Activated CD8-positive, alpha-beta memory T cell treated with anti-CD3 and anti-CD28 coated beads for 1 hour (primary cell): ENCODE measurements at places on chromosomes 1 and 21.

- DNase-seq = no peak
Measured at GRCh38 chr21:46021978-46022544, 40.5 kb downstream of the COL6A1 start.

DNA sequence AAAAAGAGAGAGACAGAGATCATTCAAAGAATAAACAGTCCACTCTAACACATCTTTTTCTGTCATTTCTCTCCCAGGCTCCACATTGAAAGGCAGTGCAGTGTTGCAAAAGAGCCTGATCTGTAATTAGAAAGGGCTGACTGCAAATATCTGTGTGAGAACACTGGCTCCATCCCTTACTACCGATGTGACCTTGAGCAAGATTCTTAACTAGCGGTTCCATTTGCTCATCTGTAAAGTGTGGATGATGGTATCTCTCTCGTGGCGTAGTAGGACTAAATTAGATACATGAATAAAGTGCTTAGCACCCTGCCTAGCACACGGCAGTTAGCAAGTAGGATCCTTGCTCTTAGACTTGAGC is 26.9 kb upstream of the SLC44A3 start:
- no peak for DNase-seq

- DNase-seq = peak; percentile 49
Measured at GRCh38 chr1:147640553-147641165, 29.7 kb downstream of the ACP6 start.

DNA sequence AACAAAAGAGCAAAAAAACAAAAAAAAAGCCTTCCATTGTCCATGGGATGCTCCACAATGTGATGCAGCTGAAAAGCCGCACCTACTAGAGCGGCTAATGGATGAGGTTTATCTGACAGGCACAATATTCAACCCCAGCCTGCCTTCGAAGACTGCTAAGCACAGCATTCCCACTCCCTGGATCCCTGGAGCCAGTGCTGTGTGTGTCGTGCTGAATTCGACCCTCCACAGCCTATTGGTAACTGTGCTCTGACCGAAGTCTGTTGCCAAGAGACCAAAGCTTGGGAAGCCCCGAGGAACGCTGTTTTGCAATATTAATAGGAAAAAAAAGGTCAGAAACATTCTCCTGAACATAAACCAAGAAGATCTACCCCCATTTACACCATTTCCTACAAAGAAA is 57.2 kb upstream of the PUM1 start:
- no peak for DNase-seq

- no peak for DNase-seq
Measured at GRCh38 chr1:212901290-212901689, 43.2 kb downstream of the FLVCR1 start.

GRCh38 chr1:77824079-77824478 is 44.6 kb downstream of the MIGA1 start:
- no peak for DNase-seq

GRCh38 chr1:18951818-18952391 is 4.6 kb downstream of the IFFO2 start:
- no peak for DNase-seq

DNA sequence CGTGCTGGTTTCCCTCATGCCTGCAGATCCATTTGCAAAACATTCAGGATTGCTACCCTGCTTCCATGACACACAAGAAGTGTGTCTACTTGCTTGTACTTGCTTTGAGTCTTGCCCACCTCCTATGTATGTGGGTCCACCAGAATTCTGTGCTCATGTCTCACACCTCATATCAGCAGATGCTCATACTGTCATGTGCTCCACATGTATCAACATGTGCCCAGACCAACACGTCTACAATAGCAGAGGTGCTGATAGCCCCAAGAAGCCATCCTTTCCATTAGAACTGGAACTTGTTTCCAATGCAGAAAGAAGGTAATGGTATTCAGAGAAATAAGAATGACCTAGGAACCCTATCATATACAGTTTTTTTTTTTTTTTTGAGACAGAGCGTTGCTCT is 27.9 kb upstream of the MYOC start:
- no peak for DNase-seq

- no peak for DNase-seq
Measured at GRCh38 chr1:200921571-200922110, 26.9 kb downstream of the INAVA start.

GRCh38 chr1:227947386-227947675 is 401 bp downstream of the WNT9A start:
- DNase-seq = no peak

DNA sequence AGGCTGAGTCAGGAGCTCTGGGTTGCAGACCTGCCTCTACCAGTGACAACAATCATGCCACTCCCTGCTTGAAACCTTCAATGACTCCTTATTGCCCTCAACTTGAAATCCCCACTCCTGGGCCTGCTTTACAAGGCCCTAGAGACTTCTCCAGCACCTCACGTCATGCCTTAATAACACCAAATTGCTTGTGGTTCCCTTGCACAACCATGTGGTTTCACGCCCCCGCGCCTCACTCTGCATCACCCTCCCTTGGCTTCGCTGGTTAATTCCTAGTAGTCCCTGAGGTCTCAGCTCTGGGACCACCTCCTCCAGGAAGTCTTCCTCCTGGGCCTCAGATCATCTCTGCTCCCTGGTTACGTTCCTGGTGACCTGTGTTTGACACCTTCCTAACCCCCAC is 33.0 kb downstream of the EPHA2 start:
- no peak for DNase-seq

DNA sequence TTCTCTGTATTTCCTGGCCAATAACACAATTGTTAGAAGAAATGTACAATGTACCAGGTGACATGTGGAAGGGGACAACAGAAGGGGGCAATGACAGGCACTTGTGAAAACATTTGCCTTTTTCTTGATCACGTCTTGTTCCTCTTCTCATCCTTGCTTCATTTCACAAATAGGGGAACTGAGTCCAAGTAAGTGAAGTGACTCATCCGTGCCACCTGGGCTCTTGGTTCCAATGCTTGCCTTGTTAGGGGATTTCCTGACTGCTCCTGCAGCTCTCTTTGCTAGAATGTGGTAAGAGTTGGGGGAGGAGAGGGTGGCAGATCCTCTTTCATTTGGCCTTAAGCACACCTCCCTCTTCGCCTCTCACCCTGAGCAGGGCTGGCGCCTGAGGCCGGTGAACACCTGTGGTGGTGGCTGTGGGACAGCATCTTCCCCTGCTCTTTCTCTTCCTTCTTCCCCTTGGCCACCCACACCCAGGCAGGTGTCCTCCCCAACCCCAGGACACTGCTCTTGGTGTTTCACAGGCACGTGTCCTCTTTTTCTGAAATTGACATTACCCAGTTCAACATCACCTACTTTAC is 2.2 kb upstream of the RHEX start:
- peak; percentile 5 for DNase-seq

GRCh38 chr1:75785320-75785982 is 605 bp upstream of the RABGGTB start:
- no peak for DNase-seq

DNA sequence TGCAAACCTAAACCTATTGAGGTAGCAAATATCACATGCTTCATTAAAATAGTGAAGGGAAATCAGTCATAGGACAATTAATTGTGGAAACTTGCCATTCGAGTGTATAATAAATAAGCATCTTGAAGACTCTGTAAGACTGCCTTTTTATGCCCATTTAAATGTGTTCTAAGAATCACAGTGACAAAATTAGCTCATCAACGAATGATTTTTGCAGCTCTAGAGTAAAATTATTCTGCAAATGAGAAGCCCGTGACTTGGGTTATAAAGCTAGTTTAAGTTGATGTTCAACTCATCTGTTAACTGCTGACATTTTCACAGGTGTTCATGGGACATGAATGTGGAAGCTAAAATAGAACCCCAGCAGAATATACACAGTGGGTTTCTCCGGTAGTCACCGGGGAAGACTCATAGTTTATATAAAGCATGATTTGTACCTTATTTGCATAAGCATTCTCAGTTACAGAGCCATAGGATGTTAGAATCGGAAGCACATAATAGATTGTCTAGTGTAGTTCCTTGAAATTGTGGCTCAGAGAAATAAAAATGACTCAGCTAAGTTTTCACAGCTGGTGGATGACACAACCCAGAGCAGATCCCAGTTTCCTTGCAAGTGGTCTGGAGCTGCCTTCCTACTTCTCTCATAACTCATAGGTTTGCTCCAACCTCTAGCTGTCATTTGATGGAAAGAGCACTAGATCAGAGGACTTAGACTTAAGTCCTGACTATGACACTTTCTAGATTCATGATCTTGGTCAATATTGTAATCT is 107.3 kb downstream of the UCHL5 start:
- no peak for DNase-seq

GRCh38 chr1:90512441-90512840 is 204.7 kb downstream of the BARHL2 start:
- no peak for DNase-seq

DNA sequence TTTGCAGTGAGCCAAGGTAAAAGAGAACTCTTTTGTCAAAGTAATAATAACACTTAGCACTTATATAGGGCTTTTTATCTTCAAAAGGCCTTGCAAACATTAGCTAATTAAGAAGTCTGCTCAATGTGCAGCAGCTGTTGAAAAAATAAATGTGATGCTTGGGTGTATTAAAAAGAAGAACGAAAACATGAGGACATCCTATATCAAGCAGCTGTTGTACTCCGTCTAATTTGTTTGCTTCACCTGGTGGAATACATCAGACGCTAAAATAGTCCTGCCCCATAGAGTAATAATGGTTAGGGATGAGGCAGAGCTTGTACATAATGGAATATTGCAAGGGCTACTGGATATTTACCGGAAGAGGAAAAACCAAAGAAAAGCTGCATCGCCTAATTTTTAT is 299.5 kb downstream of the ST6GALNAC3 start:
- DNase-seq = no peak

GRCh38 chr1:113307771-113308445 is 82.4 kb upstream of the MAGI3 start:
- DNase-seq = no peak

DNA sequence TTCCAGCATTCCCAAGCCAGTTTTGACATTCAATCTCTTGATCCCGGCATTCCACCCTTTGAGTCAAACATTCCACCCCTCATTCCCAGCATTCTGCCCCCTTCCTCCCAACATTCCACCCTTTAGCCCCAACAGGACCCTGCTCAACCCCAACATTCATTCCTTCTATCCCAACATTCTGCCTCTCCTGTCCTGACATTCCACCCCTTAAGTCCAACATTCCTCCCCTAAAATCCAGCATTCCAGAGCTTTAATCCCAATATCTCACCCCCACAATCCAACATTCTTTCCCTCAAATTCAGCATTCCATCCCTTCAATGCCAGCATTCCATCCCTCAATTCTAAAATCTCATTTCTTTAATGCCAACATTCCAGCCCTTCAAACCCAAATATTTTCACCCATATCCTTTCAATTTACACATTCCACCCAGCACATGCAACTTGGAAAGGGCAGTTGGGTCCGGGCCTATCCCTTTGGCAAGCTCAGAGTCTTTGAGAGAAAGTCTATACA is 22.9 kb downstream of the DDX20 start:
- no peak for DNase-seq

GRCh38 chr1:38991638-38992411 is 749 bp downstream of the AKIRIN1 start:
- DNase-seq = no peak

DNA sequence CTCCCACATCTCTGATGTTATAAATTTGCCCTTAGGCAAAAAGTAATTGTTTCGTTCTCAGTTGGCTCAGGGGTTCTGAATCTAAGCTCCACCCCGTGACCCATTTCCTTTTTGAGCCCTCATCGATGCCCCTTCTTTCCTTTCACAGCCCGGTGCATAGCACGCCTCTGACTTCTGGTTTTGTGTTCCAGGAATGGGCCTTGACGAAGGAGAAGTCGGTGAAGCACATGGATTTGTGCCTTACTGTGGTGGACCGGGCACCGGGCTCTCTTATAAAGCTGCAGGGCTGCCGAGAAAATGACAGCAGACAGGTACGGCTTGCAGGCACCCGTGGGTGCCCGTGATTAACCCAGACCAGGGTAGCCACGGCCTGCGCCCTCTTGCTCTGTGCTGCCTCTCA is 151.9 kb downstream of the PGBD5 start:
- DNase-seq = no peak

DNA sequence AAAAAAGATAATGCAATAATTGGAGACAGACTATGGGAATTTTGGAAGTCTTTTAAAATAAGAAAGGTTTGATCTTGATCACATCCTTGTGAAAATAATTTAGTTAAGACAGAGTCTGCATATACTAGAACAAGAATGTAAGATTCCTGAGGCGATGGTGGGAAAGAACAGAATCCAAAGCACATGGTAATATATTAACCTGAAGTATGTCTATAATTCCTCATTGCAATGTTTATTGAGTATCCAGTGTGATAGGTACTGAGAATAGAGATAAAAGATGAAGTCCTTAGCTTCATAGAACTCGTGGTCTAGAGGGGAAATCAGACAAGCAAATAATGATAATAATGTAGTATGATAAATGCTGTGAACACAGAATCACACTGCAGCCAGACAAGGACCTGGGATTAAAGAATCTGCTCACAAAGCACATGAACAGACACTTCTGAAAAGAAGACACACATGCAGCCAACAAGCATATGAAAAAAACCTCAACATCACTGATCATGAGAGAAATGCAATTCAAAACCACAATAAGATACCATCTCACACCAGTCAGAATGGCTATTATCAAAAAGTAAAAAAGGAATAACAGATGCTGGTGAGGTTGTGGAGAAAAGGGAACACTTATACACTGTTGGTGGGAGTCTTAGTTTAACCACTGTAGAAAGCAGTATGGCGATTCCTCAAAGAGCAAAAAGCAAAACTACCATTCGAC is 6.9 kb upstream of the ANGPTL3 start:
- no peak for DNase-seq

- DNase-seq = no peak
Measured at GRCh38 chr1:65512967-65513780, 92.7 kb downstream of the LEPR start.

- no peak for DNase-seq
Measured at GRCh38 chr1:15336866-15337265, 72.8 kb upstream of the EFHD2 start.

- DNase-seq = no peak
Measured at GRCh38 chr1:44220001-44220751, 6.9 kb downstream of the DMAP1 start.

DNA sequence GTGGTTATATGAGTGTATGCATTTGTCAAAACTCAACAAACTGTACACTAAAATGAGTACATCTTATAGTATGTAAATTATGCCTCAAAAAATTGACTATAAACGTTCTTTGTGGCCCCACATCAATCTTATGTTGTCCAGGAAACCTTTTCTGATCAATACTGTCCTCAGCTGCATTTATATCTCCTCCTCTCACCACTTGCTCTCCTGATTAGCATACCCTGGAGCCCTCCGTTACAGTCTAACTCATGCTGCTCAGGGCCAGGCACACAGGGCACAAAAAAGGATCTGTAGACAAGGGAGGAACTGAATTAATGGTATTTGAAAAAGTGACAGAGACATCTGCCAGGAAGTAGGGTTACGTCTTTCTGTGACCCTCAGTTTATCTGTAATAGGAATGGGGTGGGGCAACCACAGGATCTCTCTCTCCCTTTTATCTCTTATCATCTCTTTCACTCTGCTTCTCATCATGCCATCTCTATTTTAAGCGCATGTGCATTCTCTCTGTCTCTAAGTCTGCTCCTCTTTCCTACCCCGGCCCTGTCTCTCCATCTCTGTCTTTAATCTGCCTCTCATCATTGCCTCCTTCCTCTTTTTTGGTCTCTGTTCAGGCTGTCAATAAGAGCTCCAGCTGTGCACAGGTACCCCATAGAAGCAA is 7.0 kb upstream of the TAL1 start:
- DNase-seq = no peak

- no peak for DNase-seq
Measured at GRCh38 chr1:202238914-202239313, 45.3 kb downstream of the LGR6 start.

GRCh38 chr1:203985044-203985443 is 87.9 kb upstream of the SOX13 start:
- no peak for DNase-seq
